ENCODE measurements at places on chromosomes 2 and 18. TPM values are rescaled to one million over a fixed set of nuclear protein-coding genes. Genes with fewer than 3 reads are reported as not detected.

PMS1 gene
- total RNA-seq, result 26.7 TPM

ABCB11 gene
- 0.98 TPM for total RNA-seq

IL1R1 gene
- total RNA-seq, result 2.0 TPM

NGEF gene
- total RNA-seq, result 0.10 TPM

HTR2B gene
- total RNA-seq, result 1.3 TPM

INHBB gene
- 6.9 TPM for total RNA-seq

GDF7 gene
- total RNA-seq, result 11.8 TPM

FOSL2 gene
- 72.5 TPM for total RNA-seq

Data from vein endothelial cell (primary cell).